ENCODE measurements at places on chromosomes 12 and 14.

DNA sequence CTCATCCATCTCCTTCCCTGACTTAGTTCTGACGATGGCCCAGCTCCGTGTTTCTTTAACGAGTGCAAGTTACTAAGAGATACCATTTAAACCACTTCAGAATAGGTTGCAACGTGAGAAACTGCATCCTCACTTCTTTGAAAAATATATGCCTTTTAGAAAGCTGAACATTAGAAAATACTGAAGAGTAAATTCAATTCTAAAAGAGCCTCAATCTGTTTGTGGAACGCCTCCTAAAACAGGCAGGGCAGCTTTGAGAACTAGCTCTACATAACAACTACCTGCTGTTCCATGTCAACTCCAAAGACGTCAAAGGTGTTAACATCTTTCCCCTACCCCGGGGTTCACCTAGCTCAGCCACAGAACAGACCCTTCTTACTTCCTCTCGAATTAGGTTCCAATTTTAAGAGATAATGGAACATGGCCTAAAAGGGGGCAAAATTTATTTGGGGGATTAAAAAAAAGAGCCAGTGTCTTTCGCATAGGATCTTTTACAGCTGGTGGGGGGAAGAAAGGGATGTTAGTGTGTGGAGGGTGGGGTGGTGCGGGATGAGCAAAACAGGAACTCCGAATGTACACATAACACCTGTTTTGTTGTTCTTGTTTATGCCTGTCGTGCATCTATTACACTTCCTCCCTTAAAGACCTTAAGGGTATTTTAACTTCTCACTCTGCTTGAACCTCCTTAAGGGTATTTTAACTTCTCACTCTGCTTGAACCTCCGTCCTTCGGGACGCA lies 3.3 kb downstream of the BHLHE41 start:
- no peak for DNase-seq

DNA sequence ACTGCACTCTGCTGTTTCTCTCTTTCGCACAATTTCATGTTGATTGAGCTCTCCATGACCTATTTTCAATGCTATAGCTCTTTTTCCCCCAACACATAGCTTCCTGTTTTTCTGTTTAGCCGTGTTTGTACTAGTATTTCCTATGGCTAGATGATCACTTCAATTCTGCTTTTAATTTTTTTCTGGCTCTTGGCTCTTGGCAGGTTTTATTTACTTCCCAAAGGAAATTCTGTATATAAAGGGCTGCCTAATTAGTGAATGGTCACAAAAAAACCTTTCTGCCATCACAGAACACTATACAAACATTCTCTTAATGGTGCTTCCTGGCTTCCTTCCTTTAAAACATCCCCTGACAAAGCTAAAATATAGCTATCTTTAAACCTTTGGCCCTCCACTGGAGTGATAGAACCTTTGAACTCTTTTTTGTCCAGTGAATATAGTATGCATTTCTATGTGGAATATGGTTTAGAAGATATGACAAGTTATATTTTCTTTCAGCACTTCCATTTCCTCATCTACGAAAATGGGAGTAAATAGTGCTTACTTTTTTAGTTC lies 88.2 kb downstream of the RASSF9 start:
- no peak for DNase-seq

DNA sequence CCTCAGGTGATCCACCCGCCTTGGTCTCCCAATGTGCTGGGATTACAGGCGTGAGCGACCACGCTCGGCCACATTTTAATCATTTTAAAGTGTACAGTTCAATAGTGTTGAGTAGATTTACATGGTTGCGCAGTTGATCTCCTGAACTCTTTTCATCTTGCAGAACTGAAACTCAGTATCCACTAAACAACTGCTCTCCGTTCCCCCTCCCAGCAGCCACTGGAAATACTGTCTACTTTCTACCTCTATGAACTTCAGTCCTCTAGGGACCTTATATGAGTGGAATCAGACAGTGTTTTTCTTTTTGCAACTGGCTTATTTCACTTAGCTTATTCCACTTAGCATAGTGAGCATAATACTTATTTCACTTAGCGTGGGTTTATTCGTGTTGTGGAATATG lies 53.7 kb downstream of the KCTD10 start:
- no peak for DNase-seq

DNA sequence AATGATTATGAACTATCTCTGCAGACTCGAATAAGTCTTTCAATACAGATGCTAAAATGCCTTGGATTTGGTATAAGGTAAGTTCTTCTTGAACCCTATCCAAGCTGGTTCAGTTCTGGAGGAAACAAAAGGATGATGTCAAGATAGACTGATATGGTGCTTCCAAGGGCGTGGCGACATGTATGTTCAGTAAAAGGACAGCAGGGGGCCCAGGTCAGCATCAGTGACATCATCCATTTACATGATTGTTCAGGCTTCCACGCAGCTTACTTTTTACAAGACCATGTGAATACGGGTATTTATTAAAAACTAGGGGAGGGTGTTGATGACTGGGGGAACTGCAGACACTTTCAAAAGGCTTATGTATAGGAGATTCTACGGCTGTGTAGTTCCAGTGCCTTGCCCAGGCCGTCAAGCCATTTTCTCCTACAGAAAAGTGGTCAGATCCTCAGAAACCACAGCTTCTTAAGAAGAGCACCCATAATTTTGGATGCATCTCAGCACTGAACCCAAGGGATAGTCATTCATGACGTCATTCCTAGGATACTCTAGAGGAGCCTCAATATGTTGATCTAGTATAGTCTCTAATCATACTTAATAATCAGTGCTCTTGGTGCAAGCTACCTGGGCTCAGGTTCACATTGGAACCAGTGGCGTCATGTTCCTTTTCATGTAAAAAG lies 527.7 kb downstream of the FUT8 start:
- DNase-seq, result peak; percentile 27

GRCh38 chr14:30440961-30441360 lies 118.0 kb upstream of the G2E3 start:
- DNase-seq, result no peak
